Activated naive CD8-positive, alpha-beta T cell treated with anti-CD3 and anti-CD28 coated beads, Interleukin-2, amount 50 U/mL, for 24 hours (primary cell): ENCODE measurements at places on chromosomes 7 and 10.

- DNase-seq: no peak
These were observed 363.4 kb downstream of the KCNMA1 start for GRCh38 chr10:77274046-77274795.

DNA sequence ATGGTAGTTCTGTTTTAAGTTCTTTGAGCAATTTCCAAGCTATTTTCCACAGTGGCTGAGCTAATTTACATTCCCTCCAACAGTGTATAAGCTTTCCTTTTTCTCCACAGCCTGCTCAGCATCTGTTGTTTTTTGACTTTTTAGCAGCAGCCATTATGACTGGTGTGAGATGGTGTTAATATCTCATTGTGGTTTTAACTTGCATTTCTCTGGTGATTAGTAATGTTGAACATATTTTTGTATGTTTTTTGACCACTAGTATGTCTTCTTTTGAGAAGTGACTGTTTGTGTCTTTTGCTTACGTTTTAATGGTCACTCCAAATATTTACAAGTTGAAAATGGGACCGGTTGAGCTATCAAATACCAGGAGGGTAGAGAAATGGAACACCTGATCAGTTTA, 20.4 kb downstream of the GNG11 start:
- no peak for DNase-seq

DNA sequence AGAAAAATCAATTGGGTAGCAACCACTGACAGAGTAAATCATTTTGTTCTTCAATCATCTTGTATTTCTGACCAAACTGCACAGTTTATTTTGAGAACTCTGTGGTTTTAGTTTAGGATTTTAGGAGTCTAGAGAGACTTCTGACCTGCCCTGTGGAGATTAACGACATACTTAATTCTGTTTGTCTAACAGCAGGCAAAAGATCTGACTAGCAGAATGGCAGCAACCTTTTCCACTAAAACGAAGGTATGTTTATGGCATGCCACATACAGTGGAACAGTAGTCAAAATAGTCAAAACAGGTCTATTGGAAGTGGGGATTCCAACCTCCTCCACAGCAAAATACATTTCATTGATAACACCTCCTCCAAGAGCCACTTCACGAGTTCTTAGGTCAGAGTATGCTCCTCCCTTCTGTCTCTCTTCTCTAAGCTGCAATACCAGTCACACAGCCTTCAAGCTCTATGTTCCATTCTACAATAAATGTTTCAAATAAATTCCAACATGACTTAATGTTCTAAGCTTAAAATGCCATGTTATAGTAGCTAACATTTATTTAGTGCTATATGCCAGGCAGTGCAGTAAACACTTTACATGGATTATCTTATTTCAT, 34.4 kb downstream of the NRCAM start:
- no peak for DNase-seq

GRCh38 chr10:71351628-71352319, 32.7 kb downstream of the SLC29A3 start:
- DNase-seq: no peak

- no peak for DNase-seq
These were observed 133.5 kb upstream of the CDK13 start for GRCh38 chr7:39816462-39817060.

DNA sequence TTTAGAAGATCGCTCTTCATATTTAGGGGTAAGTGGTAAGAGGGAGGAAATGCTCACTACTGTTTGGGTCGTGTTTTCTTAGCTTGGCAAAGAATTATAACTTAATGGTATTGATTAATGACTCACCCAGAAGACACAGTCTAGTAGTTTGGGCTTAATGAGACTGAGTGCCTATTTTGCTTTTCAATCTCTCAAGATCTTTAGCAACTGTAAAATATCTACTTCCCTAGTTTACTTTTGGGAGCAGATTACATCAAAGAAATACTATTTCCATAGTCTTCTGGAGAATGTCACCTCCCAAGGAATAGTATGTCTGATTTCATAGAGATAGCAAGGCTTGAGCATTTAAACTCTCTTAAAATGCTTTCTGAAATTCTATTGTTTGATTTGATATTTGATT, 100.5 kb upstream of the SLC25A13 start:
- no peak for DNase-seq

GRCh38 chr10:22618078-22618785, 96.1 kb downstream of the PIP4K2A start:
- DNase-seq: no peak

DNA sequence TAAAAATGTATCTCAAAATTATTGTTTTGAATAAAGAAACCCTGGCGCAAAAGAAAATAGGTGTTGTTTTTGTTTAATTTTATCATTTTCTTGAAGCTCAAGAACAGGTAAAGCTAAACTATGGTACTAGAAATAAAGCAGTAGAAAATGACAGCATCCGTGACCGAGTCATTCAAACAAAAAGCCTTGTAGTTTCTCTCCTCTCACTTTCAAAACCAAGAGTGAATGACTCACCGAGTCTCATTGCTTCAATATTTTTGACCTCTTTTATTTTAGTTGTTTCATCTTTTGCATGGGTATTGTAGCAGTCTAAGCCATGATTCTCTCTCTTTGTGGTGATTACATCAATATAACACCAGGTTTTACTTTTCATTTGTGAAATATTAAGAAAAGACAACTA, 396.5 kb downstream of the POM121L12 start:
- DNase-seq: no peak

- peak; percentile 57 for DNase-seq
These were observed 51.2 kb upstream of the GTF2I start for GRCh38 chr7:74606101-74606908.

DNA sequence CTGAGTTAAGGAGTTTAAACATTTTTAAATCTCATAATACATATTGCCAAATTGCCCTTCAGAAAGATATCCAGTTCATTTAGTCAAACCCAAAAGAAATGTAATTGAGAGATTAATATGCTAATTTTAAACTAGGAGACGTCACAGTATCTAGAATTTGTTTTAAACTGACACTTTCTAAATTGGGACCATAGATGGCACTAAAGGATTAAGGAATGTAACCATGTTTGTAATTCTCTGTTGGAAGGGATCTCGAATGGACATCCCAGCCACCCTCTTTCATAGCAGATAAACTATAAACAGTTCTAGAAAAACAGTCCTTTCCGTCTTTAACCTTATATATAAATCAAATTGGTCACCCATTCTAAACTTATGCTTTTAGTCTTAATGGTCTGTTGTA, 30.0 kb upstream of the SAMD9L start:
- DNase-seq: no peak

DNA sequence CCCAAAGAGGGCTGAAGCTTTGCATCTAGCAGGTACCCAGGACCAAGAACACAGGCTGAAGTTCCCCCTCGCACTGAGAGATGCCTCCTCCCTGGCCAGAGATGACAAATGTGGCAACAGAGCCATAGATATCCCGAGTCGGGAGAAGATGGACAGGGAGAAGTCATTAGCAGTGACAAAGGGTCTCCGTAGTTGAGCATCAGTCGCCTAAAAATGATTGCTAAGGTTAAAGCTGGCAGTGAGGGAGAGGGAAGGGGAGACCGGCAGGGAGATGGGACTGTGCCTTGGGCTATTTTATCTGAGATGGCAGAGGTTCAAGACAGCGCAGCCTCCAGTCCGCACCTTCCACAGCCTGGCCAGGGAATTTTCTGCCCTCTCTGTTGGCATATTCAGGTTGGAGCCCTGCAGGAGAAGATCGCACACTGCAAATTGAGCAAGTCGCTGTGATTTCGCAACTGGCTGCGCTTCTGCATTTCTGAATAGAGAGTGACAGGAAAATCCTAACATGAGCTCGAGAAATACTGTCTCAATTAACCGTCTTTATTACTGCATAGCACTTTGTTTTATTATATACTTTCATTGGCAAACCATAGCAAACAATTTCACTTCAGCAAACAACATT, 238.9 kb upstream of the GPR26 start:
- no peak for DNase-seq

DNA sequence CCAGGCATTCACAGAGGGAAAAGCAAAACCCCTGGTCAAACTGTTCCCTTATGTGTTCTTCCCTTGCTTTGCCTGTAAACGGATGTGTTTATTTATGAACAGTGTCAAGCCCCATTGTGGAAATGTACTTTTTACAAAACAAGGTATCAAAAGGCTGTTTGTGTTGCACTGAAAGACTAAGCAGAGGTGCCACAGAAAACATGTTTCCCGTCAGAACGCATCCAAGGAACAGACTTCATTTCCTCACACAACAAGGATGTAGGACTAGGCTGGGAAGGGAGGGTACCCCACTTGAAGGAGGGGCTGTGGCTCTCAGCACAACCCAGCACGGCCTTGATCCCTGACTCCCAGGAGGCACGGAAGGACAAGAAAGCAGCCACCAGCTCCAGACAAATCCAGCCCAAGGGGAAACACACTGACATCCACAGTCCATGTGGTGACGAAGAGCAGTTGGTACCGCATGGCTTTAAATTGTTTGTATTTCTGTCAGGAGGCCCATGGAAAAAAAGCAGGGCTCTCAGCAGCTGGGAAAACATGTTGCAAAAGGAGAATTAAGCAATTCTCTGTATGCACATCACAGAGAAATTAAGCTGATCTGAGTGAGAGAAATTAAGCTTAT, 85.6 kb downstream of the RNF216 start:
- no peak for DNase-seq

GRCh38 chr7:1849351-1850041, 179.4 kb downstream of the ELFN1 start:
- DNase-seq: no peak

- no peak for DNase-seq
These were observed at the start of gene VWC2 for GRCh38 chr7:49773218-49773935. Gene VWC2, plus strand, starts transcription at chr7:49773638. Its CDS starts 1,798 bp downstream, at chr7:49775436.

DNA sequence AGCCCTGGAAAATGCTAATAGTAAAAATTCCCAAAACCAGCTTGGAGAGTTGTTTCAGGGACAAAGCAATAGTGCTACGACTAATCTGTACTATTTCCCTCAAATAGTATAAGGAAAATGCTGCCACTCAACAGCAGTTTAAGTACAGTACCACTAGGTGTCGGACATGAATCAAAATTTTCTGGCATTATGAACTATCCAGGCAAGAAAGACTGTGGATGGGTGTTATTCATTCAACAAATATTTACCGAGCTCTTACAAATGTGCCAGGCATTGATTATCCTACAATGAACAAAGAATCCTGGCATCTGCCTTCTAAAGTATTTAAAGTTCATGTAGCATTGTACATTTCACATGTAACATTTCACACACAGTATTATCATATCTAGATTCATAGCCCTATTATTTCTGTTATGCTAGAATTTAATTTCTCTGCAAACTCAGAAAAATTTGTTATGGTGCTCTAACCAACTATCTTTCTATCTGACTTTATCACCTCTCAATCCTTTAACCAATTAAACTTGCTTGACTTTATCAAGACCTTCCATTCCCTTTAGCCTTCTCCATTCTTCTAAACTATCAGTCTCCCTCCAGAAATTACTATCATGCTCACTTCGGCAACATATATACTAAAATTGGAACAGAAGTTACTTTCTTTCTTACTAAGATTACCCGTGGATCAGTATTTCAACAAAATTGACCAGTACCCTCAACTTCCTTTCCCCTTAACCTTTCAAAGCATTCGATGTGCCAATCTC, 80.6 kb downstream of the ARHGAP21 start:
- DNase-seq: no peak

DNA sequence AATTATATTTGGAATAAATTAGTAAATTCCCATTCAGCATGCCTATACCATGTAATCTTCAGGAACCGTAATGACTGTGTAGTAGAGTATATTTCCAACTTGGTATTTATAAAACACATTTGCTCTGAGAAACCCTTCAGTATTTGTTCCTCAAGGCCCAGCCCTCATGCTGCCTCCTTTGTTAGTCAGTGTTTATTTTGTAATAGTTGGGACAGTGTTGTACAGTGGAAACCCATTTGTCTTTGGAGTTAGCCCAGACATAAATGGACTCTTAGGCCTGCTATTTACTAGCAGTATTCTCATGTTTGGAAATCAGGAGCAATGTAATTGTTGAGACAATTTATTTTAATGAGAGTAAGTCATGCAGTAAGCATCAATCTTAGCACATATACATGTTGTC, 686.9 kb downstream of the AUTS2 start:
- DNase-seq: no peak

DNA sequence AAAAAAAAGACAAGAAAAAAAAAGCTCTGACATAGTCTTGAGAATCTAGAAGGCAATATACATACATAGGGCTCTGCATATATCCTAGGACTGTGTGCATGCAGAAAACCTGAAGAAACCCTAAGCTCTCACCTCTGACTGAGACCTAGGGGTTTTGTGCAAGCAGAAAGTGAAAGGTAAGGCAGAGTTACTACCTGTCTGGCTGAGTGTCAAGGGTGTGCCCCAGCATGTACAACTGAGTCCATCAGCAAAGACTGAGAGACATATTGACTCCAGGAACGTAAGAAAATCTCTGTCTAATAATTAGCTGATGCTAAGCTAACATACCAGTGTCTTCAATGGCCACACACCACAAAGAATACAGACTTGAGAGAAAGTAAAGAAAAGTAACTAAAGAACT, 16.3 kb upstream of the HNRNPH3 start:
- no peak for DNase-seq

DNA sequence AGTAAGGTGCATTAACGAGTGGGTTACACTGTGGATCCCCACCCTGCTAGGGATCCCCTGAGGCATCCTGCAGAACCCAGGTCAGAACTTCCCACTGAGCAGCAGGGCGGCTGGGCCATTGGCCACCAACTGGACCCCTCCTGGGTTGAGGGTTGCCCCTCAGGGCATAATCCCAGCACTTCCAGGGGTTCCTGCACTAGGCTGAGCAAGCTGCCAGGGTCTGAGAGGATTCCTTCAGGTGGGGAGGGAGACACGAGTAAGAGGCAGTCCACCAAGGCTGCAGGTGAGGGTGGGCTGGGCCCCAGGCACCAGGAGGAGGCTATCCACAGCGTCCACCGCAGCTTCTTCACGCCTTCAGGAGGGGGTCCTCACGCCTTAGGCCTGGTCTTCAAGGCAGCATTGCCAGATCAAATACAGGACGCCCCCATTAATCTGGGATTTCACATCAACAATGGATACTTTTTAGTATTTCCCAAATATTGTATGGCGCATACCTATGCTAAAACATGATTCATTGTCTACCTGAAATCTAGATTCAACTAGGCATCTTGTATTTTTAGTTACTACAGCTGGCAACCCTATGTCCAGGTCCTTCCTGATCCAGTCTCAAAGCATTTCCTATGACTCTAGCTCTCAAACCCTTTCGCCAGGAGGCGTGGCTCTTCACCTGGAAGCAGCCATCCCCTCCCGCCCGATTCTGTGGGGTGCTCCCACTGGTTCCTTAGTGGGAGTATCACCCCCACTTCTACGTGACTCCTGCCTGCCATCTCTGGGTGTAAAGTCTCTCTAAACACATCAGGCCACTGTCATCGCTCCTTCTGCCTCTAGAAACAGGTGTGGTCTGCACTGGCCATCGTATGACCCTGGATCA, 4.1 kb downstream of the PRKAG2 start:
- DNase-seq: no peak

- DNase-seq: no peak
These were observed 106.6 kb upstream of the COL1A2 start for GRCh38 chr7:94288096-94288495.

DNA sequence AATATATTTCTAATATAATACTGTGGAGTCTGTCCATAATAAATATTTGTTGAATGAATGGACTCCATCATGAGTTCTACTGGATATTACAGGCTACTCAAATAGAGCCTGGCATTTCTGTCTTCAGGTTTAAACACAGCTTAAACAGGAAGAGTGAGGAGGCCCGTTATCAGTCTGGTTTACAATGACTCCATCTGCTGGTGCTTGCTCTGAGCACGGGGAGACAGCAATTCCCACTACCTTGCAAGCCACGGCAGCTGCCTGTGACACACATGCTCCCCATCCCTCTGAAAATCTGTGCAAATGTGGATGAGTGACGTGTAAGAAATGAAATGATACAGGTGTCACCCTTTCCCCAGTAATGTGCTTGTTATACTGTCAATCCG, 293.5 kb upstream of the IMMP2L start:
- DNase-seq: no peak
